ENCODE measurements at places on chromosomes 16 and 17.

DNA sequence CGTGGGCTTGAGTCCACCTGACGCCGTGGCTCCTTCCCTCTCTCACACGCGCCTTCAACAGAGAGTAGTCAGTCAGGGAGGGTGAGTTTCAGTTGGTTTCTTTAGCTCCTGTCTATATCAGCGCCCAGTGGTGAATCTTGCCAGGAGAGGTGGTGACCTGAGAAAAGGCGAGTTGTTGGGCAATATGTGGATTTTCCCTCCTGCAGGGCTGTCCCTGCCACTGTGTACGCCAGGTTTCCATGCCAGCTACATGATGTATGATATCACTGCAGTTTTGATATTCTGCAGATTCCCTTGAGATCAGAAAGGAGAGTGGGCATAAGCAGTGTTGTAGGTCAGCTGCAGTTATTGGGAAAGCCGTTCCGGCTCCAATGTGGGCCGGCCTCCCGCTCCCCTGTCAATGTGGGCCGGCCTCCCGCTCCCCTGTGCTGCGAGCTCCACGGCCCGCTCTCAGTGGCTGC lies 31.4 kb downstream of the BANP start:
- no peak for DNase-seq

- DNase-seq, result no peak
Measured at GRCh38 chr16:21071741-21072140, 78.9 kb downstream of the DNAH3 start.

DNA sequence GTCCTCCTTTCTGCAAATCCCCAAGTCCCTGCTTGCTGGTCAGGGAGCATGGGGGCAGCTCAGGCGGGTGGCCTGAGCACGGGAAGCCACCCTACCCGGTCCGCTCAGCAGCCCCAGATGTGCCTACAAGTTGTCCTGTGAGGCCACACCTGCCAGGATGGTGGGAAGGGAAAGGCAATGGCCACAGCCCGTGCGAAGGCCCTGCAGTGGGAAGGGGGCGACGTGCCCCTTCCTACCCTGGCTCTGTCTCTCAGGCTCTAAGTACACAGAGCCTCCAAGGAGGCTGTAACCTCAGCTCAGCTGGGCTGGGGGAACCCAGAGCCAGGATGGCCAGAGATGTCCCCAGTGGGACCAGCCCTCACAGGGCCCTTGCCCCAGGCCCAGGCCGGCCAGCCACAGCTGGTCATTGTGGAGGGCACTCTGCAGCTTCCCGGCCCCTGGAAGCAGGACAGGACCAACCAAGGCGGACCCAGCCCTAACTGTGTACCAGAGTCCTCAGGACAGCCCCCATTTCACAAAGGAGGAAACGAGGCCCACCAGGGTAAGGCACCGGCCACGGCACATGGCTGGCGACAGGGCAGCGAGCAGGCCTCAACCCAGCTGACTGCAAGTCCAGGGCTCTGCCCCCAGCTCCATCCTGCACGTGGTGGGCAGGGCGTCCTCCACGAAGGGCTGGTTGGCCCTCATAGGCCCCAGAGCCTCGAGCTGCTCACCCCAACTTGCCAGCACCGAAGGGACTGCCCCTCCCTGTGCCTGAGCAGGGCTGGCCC lies 82.3 kb downstream of the RTN4RL1 start:
- DNase-seq, result no peak

GRCh38 chr17:82937411-82938371 lies 97.9 kb upstream of the ZNF750 start:
- DNase-seq, result no peak

GRCh38 chr16:85306071-85306792 lies 194.0 kb upstream of the CIBAR2 start:
- DNase-seq, result peak; percentile 97

DNA sequence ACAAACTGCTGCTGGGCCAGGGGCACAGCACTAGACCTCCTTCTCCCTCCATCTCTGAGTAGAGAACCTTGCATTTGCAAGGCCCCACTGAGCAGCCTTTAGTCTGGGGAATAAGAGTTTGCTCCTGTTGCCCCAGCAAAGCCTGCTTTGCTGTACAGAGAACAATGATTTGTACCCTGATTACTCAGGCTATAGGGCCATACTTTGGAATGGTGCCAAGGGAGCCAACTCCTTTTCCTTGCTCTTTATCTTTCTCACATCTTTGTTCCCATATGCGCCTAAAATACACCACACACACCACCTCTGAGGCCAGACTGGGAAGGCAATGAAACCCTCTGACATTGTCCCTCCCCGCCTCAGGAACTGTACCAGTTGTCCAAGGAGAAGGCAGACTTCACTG lies 21.2 kb downstream of the LIG3 start:
- DNase-seq, result no peak

GRCh38 chr16:58425756-58426494 lies 33.7 kb downstream of the GINS3 start:
- peak; percentile 80 for DNase-seq

DNA sequence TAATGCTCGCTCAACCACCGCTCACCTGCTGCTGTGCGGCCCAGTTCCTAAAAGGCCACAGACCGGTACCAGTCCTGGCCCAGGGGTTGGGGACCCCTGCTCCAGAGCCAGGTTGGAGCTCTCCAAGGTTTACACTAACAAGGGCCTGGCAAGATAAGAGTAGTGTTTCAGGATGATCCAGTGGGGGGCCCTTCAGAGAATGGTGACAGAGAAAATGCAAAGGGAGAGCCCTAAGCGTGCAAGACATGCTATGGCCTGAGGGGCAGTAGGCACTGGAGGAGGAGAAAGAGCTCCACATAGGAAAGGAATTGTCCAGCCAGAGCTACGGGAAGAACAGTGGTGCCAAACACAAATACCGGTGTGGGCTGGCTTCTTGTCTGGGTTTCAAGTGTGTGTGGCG lies 233.4 kb downstream of the STX8 start:
- DNase-seq, result no peak

- DNase-seq, result no peak
Measured at GRCh38 chr17:19278729-19279128, 41.6 kb downstream of the EPN2 start.

GRCh38 chr17:61314368-61315078 lies 85.1 kb upstream of the TBX2 start:
- no peak for DNase-seq

DNA sequence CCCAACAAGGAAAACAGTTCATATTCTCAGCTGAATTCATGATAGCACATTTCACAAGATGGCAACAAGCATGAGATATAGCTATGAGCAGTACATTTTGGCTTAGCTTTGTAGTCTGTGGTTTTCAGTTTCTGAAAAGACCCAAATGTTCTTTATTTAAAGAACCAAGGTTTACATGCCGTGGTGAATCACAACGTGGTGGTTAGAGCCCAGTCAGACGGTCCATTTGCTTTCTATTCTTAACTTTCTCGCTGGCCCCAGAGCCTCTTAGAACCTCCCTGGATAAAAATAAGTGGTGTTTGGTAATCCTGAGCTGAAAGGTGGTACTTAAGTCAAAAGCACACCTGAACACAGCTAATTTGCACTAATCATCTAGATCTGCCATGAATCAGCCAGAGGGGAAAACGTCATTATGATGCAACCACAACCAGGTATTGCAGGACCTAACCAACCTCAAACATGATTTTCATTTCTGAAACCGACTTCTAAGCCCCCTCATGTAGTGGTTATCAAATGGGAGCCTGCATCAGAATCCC lies 18.6 kb upstream of the HAPSTR1 start:
- no peak for DNase-seq

DNA sequence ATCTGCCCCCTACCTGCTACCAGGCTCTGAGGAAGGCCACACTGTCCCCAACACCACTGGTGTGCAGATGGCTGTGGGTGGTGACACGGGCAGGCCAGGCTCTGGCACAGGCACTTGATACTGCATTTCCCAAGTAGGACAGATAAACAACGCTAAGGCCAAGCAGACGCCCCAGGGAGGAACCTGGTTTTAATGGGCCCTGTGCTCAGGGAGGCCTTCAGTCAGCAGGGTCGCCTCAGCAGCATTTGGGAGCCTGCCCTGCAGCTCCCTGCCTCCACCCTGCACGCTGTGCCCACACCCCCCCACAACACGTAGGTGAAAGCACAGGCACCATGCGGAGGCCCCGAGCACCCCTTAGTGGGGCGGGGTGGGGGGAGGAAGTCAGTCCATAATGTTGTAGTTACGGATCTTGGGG lies 3.3 kb upstream of the FASN start:
- no peak for DNase-seq

- DNase-seq, result no peak
Measured at GRCh38 chr16:814974-815373, 14.4 kb upstream of the GNG13 start.

- DNase-seq, result no peak
Measured at GRCh38 chr16:71775949-71776348, 32.7 kb downstream of the AP1G1 start.

DNA sequence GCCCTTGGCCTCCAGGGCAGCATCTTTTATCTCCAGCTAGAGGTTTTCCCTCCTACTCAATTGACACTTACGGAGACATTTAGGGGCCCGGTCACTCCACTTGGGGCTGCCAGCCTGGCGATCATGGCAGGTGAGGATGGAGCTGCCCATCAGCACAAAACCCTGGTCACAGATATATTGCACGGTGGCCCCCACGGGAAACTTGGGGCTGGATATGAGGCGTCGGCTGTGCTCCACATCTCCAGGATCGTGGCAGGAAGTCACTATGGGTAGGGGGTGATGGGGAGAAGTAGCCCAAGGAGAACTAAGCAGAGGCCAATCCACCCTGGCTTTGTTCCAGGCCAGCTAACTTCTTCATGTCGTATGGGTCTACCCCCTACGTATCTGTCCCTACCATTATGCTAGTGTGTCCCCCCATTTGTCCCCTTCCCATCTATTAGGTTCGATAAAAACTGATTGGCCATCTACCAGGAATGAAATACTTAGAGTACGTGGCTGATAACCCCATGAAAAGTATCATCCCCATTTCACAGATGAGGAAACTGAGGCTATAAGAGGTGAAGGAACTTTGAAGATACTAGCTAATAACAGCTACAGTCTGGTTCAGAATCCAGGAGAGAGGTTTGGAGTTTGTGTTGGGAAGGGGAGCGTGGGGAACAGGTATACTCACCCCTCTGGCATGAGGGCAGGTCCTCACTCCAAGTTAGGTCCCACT lies 6.1 kb upstream of the PHF12 start:
- no peak for DNase-seq

DNA sequence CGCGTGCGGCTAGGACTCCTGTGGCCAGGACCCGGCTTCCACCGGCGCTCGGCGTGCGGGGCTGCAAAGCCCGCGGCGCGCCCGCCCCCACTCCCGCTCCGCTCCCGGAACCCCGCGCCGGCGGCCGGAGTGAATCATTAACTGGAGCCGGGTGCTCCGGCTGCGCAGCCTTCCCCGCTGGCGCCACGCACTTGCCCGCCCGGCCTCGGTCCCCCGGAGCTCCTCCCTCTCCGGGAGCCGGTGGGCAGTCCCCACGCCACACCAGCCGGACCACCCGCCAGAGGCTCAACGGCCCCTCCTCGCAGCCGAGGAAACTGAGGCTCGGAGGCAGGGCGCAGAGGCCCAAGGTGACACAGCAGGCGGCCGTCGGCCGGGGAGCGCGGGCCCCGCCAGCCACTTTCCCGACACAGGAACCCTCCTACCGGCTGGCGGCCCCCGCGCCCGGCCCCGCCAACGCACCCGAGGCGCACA lies 580 bp downstream of the BCAR1 start:
- DNase-seq, result no peak

GRCh38 chr16:66476328-66477027 lies 49.4 kb downstream of the BEAN1 start:
- no peak for DNase-seq

DNA sequence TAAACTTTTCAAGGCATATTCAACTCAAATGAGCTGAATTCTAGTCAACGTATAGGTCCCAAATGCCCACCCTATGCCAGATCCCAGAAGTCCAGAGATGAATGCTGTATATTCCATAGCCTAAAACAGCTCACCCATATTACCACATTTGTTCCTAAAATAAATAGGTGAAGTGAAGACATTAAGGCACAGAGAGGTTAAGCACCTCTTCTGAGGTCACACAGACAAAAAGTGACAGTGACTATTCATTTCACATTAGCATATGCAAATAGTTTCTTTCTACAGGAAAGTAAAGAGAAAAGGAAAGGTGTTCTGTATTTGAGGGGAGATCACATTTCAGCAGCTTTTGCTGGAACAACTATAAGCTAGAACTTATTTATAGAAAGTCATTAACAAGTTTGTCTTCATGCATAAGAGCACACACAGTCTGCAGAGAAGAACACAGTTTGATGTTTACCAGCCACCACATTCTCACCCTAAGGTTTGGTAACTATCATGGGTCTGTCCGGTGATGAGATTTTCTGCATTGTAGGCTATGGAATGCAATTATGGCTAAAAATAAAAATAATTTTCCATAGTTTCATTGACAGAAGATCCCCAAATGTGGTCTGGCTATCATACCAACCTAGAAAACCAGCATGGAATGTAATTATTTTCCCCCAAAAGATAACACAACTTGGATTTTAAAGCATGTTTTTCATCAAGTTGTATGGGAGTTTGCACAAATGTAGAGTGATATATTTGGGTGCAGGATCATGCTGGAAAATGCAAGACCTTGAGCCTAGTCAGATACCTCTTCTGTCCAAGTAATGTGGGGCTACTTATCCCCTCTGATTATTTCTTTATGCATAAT lies 402.1 kb downstream of the UTP18 start:
- no peak for DNase-seq

- no peak for DNase-seq
Measured at GRCh38 chr16:72434159-72434558, 262.2 kb upstream of the PMFBP1 start.

DNA sequence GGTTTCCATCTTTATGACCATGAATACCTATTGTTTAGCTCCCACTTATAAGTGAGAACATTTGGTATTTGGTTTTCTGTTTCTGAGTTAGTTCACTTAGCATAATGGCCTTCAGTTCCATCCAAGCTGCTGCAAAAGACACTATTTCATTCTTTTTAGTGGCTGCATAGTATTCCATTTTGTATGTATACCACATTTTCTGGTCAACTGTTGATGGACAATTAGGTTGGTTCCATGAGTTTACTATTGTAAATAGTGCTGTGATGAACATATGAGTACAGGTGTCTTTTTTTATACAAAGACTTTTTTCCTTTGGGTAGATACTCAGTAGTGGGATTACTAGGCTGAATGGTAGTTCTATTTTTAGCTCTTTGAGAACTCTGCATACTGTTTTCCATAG lies 87.8 kb upstream of the GOT2 start:
- DNase-seq, result no peak

DNA sequence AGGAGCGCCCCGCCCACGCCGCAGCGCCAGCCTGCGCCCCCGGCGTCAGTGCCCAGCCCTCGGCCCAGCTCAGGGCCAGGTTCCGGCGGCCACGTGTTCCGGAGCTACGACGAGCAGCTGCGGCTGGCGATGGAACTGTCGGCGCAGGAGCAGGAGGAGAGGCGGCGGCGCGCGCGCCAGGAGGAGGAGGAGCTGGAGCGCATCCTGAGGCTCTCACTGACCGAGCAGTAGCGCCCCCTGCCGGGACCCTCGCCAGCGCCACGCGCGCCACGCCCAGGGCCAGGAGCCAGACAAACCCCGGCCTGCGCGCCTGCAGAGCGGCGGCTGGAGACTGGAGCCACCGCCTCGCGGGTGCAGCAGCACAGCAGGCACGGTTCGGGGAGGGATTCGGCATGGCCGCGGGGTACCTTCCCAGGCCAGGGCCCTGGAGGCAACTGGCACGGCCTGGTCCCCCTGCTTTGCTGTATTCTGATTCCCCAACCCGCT lies 9.3 kb downstream of the CORO6 start:
- peak; percentile 88 for DNase-seq

GRCh38 chr17:77325577-77326075 lies 184.9 kb downstream of the SEC14L1 start:
- peak; percentile 48 for DNase-seq
